ENCODE measurements at places on chromosomes 1 and 21. TPM values are rescaled to one million over a fixed set of nuclear protein-coding genes. Genes with fewer than 3 reads are reported as not detected.

GRCh38 chr1:32447469-32448185 is 17.2 kb upstream of the ZBTB8B start:
- DNase-seq, result no peak

DNA sequence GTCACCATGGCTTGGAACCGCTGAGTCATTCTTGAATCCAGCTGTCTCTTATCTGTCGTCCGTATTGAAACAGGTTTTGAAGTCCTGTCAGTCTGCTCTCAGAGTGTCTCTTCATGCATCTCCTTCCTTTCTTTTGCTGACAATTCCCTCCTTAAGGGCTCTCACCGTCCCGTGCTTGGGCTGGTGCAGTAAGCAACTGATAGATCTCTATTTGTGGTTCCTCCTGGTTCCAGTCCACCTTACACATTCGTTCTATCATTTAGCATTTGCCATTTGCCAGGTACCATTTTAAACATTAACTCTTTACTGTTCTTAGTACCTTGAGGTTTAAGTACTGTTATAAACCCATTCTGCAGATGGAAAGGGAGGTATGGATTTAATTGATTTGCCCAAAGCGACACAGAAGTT is 88.9 kb downstream of the DYRK1A start:
- no peak for DNase-seq

DNA sequence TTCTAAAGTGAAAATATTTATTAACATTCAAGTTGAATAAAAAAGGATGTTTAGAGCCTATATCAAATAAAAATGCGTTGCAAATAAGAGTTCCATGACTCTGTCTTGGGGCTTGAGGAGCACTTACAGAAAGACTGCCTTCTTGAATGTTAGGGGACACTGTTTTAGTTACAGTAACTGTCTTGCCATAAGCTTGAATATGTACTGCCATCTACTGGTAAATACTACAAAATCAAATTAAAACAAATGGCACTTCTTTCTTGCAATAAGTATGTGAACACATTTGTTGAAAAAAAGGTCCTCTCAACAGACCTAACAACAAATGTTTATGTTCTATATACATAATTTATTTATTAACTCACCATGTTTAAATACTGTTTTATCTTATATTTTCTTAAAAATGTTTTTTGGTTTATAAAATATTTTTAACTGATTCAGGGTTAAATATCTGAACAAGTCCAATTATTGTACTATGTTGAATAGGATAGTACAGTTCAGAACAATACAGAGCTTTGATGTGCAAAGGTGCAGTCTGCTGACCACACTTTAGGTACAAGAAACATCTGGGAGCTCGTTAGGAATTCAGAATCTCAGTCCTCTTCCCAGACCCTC is 199.5 kb downstream of the LRRIQ3 start:
- DNase-seq, result no peak

DNA sequence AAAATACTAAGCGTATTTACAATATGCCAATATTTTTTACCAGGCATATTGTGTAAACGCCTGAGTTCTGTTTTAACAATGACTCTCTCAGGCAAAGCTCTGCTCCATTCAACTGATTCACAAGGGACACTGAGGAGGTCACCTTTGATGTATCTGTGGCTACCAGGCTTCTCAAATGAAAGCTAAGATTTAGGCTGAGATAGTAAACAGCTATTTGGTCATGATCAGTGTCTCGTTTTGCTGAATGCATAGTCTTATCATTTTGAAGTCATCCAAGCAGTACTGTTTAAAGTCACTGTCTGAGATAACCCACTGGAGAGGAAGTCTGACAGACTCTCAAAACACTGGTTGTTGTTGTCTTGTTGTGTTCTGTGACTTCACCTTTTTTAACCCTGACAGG is 13.7 kb upstream of the PLPPR5 start:
- DNase-seq, result no peak

- no peak for DNase-seq
These were observed 219.8 kb upstream of the DUSP10 start for GRCh38 chr1:221961532-221962292.

GRCh38 chr1:183243161-183244050 is 57.3 kb downstream of the LAMC2 start:
- DNase-seq, result peak; percentile 13

GRCh38 chr1:107762751-107763390 is 202.1 kb downstream of the VAV3 start:
- no peak for DNase-seq

DNA sequence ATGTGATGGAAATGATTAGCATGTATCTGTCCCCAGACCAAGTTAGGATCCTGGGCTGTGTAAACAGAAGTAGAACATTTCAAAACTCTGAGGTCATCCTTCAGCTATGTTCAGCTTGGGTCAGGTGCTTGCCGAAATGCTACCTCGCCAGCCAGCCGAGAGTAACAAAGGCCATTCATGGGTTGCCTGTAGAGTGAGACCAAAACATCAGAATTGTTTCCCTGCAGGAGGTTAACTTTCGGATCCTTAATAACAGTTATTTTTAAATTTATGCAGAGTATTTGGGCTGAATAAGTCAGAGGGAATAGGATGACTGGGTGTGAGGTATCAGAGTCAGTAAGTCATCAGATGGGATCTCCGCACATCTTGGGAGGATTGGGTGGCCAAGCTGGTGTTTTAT is 35.6 kb downstream of the SMYD2 start:
- DNase-seq, result no peak

DNA sequence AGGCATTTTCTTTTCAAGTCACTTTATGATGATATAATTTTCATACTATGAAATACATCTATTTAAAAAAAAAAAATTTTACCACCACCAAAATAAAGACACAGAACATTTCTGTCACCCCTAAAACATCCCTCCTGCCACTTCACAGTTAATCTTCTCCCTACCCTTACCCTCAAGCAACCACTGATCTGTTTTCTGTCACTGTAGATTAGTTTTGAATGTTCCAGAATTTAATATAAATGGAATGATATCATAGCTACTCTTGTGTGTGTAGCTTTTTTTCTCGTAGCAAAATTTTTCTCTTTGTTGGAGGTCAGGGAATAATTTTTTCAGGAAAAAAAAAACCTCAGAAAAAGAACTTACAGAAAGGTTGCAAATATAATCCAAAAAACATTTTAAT is 152.7 kb downstream of the RHOU start:
- DNase-seq, result no peak

GRCh38 chr21:38671773-38672172 is 134.0 kb upstream of the ETS2 start:
- DNase-seq, result no peak

GRCh38 chr1:228445843-228446650 is 29.4 kb upstream of the TRIM17 start:
- no peak for DNase-seq

GRCh38 chr1:171871848-171872247 is 30.6 kb downstream of the DNM3 start:
- DNase-seq, result no peak

GRCh38 chr1:33876970-33877650 is 13.2 kb downstream of the HMGB4 start:
- DNase-seq, result no peak

The KCNJ10 gene
- total RNA-seq, result not detected

The TACSTD2 gene
- 0.55 TPM for total RNA-seq

The OR2L2 gene
- total RNA-seq, result not detected

The NIT1 gene
- 76.6 TPM for total RNA-seq

The USP33 gene
- 70.5 TPM for total RNA-seq

The SHISAL2A gene
- 3.2 TPM for total RNA-seq

The CCDC185 gene
- total RNA-seq, result not detected

The LCE2B gene
- total RNA-seq, result not detected

The BARHL2 gene
- total RNA-seq, result not detected

Data from transverse colon (tissue), 4 donors.